ENCODE measurements at places on chromosomes 2 and 18. TPM values are rescaled to one million over a fixed set of nuclear protein-coding genes. Genes with fewer than 3 reads are reported as not detected.

Gene VWC2L
- 30.0 TPM for total RNA-seq

Gene LYG2
- total RNA-seq, result not detected

Gene DSG4
- not detected for total RNA-seq

Gene M1AP
- total RNA-seq, result 2.3 TPM

Gene KANSL1L
- total RNA-seq, result 82.4 TPM

Gene TNFAIP6
- total RNA-seq, result 1.2 TPM

Gene MFSD6
- total RNA-seq, result 51.9 TPM

Data from diencephalon (tissue), 1 donor.